ENCODE measurements at places on chromosomes 5 and 9.

GRCh38 chr5:107889387-107889786, 218.7 kb upstream of the EFNA5 start:
- no peak for DNase-seq

DNA sequence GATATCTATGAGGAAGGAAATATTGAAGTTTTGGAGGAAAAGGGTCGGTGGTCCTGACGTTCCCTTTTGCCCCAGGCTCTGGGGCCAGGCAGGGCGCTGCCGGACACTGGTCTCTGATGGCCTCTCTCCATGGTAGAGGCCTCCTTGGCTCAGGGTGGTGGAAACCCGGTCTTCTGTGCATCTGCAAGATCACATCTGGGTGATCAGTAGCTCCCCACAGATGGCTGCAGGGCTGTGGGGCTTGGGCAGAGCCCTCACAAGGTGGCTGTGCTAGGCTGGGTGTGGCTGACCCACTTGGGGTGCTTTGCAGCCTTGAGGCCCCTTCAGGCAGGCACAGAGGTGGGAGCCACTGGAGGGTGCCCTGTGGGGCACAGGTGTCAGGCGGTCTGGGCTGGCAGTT, 53.9 kb upstream of the RNU6ATAC start:
- DNase-seq = no peak

DNA sequence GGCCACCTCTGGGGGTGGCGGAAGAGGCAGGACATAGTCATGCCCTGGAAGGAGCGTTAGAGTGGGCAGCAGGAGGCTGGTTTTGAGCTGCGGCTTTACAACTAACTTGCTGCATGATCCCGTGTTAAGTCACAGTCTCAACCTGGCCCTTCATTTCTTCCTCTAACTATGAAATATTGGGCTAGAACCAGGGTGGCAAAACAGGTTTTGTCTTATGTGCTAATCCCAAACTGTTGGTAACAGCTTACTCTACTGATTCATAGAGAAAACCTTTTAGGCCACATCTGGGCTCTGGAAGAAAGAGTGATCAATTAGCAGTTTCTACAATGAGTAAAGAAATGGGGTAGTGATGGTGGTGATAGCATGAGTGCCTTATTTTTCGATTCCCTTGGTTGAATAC, 74.1 kb upstream of the CLINT1 start:
- DNase-seq = no peak

DNA sequence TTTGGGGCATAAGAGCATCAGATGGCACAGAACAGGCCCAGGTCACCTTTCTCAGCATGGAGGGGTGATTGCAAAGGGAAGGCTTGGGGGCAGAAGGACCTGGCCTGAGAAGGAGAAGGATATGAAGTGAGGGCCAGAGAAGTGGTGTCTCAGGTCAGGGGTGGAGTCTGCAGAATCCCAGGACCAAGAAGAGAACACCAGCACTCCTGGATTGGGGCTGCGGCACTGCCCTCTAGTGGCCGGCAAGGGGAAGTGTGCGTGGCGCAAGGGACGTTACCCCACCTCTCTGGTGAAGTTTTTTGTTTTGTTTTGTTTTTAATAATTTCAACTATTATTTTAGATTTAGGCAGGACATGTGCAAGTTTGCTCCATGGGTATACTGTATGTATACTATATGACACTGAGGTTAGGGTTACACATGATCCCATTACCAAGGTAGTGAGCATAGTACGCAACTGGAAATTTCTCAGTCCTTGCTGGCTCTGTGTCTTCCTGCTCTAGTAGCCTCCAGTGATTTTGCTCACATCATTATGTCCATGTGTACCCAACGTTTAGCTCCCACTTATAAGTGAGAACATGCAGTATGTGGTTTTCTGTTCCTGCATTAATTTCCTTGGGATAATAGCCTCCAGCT, 1548.6 kb downstream of the EFNA5 start:
- no peak for DNase-seq

GRCh38 chr9:36441966-36442365, 41.9 kb upstream of the RNF38 start:
- no peak for DNase-seq

GRCh38 chr5:76958991-76959767, 6.3 kb downstream of the CRHBP start:
- DNase-seq = no peak

DNA sequence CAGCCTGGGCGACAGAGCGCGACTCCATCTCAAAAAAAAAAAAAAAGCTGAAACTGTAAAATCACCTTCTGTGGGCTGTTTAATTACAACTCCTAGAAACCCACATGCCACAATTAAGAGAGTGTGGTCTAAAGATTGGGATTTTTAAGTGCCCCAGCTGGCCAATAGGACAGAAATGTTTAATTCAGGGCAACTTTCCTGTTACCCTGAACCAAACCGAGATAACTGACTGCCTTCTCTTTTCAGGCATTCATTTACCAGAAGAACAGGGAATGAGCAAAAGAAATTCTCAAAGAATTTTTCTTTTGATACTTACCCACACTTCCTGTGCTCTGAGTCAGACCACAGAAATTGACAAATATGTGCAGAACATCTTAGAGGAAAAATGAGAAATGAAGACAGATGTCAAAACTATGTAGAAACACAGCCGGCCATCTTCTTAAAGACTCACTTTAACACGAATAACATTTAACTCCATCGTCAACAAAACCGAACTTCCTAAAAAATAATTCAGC, 221.3 kb upstream of the DAPK1 start:
- DNase-seq = no peak

DNA sequence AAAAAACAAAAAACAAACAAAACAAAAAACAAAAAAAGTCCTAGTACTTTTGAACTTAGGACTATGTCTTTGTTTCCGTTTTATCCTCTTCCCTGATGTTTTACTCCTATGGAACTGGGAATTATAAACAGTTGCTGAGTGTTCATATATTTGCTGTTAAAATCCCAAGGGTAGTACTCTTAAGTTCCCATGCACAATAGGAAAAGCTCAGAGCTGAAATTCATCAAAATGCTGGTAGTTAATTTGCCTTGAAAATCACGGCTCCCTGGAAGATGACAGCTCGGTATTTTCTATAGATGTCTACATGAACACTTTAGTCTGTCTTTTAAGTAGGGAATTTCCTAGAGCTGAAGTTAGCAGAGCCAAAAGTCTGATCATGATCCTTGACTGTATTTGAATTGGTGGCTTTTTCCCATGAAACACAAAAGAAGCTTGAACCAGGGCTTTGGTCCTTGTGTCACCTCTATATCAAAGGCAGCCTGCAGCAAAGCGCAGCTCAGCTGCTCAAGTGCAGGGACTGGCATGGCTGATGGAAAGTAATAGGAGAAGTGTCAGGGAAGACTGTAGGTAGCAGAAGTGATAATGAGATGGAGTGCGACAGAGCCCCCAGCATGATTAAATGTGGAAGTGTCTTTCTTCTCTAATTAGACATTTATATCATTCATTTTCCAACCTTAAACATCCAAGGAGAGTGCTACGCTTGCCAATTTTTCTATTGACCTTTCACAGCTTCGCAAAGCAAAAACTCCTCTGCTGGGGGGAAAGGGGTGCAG, 310.9 kb downstream of the TRIM36 start:
- no peak for DNase-seq

- DNase-seq = no peak
Measured at GRCh38 chr5:18236386-18236785, 602.1 kb downstream of the TAF11L14 start.

DNA sequence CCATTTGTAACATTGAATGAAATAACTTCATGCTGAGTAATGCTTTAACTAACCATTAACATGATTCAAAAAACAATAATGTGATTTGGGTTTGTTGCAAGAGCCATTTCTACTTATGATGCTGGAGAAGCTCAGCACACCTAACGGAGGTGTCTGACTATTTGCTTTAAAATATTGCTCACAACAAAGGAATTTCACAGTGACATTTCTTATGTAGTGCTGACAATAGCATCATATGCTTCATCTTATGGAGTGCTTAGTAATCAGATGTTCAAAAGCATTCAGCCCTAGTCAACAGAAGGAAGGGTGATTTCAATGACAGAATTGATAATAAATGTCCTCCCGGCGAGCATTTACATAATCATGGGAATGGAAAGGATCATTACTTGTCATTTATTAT, 1003.3 kb upstream of the COX7C start:
- no peak for DNase-seq

GRCh38 chr5:54720341-54720740, 202.8 kb downstream of the SNX18 start:
- DNase-seq = no peak

GRCh38 chr9:93684161-93684765, 107.9 kb downstream of the PHF2 start:
- DNase-seq = no peak

- peak; percentile 80 for DNase-seq
Measured at GRCh38 chr5:160466889-160467554, 45.4 kb downstream of the PTTG1 start.

GRCh38 chr5:178230879-178231538, 1.6 kb downstream of the PHYKPL start:
- DNase-seq = no peak

DNA sequence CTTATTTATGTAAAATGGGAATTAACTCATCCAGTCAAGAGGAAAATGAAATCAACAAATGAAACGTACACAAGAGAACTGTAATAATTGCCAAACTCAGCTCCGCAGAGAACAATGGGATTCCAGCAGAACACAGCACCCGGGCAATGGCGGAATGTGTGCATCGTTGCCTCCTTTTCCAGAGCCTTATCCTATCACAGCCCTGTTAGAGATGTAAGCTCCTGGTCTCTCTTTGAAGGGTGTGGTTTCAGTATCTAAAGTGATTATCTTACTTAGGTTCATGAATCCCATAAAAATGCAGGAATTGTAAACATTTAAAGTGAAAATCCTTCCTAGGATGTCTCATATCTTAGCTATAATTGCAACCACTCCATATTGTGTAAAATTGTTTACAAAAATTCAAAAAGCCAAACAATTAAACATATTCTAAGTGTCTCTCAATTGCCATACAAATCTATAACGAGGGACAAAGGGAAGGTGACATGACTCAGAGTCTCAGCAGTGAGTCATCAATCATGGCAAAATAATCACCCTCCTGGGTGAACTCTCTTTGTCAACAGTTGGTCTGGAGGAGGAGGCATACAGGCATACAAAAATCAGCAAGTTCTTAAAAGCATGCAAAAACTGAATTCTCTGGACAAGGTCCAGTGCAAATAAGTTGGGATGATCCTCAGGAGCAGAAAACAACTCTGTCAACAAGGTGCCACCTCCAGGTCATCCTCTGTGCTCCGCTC, 22.6 kb downstream of the SEMA5A start:
- DNase-seq = no peak

DNA sequence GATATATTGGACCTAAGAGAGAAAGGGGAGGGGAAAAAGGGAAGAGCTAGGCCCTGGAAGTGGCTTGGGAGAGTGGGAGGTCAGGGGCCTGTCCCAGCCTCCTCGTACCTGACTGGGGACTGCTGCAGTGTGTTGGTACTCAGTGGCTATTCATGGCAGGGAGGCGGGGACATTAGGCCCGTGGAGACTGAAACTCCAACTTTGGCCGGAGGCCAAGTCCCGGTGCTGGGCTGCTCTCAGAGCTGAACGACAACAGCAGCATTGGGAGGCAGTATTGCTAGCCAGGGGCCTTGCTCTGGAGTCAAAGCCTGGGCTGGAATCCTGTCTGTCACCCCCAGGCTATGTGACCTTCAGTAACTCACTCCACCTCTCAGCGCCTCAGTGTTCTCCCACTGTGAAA, 37.8 kb downstream of the NEURL1B start:
- no peak for DNase-seq

DNA sequence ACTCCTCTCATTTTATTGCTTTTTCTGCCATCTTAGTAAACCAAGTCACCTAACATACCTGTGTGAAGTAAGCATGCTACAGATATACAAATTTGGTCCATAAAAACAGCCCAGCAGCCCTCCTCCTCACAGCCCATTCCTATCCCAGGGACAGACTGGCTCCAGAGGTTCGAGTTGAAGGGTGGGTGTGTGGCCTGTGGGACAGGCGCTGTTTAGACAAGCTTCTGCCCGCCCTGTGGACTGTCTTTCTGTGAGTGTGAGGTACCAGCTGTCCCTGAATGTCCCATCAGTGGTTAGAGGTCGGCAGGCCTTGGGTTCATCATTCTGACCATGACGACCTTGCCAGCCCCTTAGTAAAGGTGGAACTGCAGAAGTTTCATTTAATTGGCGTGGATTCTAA, 82.0 kb downstream of the WNK2 start:
- DNase-seq = no peak

DNA sequence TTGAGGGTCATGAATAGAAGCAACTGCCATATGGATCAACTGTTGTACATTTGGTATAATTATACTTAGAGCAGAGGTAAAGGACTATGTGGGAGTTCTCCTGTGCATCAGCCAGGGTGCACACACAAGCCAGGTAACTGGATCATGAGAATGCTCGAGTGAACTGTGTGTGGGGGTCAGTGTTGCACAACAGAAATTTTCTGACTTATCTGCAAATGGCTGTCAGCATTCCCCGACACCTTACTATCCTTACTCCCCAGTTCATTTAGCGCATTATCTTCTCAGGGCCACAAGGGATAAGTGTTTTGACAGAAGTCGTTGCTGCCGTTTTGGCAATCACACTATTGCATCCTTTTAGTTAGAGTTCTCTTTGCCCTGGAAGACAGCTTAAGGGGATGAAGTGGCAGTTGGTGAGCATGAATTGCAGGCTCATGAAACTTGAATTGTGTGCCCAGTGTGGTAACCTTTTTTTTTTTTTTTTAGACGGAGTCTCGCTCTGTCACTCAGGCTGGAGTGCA, 1.7 kb downstream of the CANX start:
- peak; percentile 66 for DNase-seq

GRCh38 chr9:24657387-24657786, 111.7 kb upstream of the IZUMO3 start:
- DNase-seq = no peak

- DNase-seq = no peak
Measured at GRCh38 chr9:16501141-16501540, 369.3 kb downstream of the BNC2 start.

DNA sequence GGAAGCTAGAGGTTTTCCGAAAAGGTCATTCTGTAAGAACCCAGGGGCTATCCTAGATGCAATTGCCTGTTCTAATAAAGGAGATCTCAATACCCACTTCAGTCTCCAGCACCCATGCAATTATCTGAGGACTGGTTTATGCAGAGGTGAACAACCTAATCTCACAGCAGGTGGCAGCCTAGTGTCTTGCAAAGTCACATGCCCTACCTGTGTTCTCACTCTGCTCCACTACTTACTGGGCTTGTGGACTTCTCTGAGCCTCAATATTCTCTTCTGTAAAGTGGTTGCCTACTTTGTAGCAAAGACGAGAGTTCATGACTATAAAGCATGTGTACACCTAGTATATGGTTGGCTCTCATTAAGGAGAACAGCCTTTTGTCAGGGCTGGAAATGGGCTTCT, 21.0 kb upstream of the ALDH1B1 start:
- DNase-seq = peak; percentile 76

- DNase-seq = no peak
Measured at GRCh38 chr5:132199116-132199680, 28.5 kb downstream of the P4HA2 start.

- DNase-seq = no peak
Measured at GRCh38 chr9:34084562-34084961, 35.9 kb upstream of the UBAP2 start.

DNA sequence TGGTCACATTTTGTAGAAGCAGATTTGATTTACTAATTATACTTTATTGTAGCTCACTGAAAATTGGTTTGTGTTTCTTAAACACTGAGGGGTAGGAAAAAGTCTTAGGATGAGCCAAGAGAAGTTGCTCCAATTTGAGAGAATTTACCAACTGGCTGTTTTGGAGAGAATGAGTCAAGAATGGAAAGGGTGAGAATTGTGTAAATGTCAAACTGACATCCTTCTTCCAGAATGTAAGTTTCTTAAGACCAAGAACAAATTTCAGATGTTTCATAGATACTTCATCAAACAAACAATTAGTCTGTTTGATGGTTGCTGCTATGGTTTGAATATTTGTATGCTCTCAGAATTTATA, 106.2 kb upstream of the TXNDC8 start:
- DNase-seq = no peak

Measured in HepG2 (cell line).